Activated CD4-positive, alpha-beta T cell treated with anti-CD3 and anti-CD28 coated beads, Interleukin-2, amount 50 U/mL, for 1 hour (primary cell): ENCODE measurements at places on chromosomes 12 and 14.

GRCh38 chr14:69572841-69573135, 1.9 kb downstream of the CCDC177 start:
- no peak for DNase-seq

DNA sequence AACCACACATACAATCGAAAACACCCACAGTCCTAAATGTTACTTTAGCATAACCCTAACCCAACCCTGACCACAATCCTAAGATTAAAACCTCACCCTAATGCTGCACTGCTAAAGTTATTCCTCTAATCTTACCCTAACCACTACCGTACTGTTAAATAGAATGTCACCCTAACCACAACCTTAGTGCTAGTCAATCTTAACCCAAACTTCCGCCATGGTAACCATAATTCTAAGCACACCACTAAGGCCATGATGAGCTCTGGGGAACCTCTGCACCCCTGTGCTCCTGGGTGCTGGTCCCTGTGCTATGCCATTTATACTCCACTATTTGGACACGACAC, 38.0 kb downstream of the LTBP2 start:
- DNase-seq: no peak

GRCh38 chr12:32821710-32822109, 66.0 kb upstream of the YARS2 start:
- no peak for DNase-seq

- no peak for DNase-seq
Measured at GRCh38 chr12:89883630-89884389, 175.2 kb upstream of the ATP2B1 start.

- DNase-seq: no peak
Measured at GRCh38 chr14:104968541-104969401, 9.4 kb downstream of the AHNAK2 start.

GRCh38 chr14:74908861-74909341, 14.2 kb downstream of the RPS6KL1 start:
- DNase-seq: no peak

DNA sequence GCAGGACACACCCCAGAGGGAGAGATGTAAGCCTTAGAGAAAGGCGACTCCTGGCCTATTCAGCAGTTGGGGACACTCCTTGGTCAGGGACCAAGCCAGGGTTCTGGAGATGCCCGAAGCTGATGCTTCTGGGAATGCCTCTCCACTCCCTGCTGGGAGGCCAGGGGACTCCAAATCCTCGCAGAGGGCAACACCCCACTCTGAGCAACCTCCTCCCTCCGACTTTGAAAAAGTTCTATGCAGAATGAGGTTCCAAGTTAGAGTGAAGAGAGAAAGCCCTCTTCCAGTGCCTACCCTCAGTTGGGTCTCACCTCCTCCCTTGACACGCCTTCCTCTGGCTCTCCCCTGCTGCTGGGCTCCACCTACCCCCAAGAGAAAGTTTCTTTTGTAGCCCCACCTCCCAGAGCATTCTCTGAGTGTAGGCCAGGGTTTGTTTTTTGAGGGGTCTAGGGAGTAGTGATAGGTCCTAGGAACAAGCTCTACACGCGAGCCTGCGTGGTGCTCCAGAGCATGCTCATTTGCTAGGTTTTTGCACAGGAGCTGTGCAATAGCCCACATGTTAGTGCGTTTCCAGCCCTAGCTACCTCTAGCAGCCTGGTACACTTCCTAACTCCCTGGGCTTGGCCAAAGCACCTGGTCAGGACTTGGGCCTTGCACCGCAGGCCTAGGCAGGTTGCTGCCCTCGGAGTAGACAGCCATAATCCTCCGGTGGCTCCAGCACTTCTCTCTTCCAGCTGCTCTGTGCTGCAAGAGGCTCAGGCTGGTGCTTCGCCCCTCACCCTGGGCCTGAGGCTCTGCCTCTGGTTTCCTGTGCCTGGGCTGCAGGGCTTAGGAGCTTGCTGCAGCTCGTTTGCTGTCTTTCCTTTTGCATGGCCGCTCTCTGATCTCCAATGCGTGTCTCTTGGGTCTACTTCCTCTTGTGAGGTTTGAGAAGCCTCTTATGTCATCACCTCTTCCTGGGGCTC, 590 bp upstream of the CEBPE start:
- DNase-seq: peak; percentile 30
